HT-29 (cell line): ENCODE measurements at places on chromosomes 3 and 15. TPM values are rescaled to one million over a fixed set of nuclear protein-coding genes. Genes with fewer than 3 reads are reported as not detected.

REC114 gene
- total RNA-seq: not detected in 2 replicates

CCR1 gene
- total RNA-seq: not detected in 2 replicates

GRCh38 chr15:36965570-36966342 lies 134.6 kb downstream of the MEIS2 start:
- DNase-seq: no peak

- peak; percentile 64 for DNase-seq
Measured at GRCh38 chr15:88476635-88477060, 9.1 kb downstream of the MRPS11 start.

DNA sequence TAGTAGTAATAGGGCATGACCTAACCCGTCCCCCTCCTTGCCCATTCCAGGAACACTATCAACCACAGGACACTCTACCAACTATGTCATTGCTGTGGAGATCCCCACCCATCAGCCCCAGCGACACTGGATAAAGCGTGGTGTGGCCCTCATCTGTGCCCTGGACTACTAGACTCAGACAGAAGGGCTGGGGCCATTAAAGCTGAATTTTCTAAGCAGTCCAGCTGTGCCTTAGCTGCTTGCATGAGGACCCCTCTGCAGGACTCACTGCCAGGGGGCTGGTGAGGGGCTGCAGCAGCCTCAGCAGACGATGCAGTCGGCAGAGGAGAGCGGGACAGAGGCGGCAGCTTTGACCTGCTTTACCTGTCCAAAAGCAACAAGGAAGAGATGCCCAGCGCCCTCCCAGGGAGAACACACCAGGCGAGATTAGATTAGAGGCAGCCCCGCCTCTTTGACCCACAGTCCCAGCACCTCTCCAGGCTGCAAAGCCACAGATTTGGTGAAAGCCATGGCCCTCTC lies 44.6 kb downstream of the SEMA3G start:
- no peak for DNase-seq

- DNase-seq: no peak
Measured at GRCh38 chr3:101938262-101938847, 89.0 kb downstream of the NFKBIZ start.

DNA sequence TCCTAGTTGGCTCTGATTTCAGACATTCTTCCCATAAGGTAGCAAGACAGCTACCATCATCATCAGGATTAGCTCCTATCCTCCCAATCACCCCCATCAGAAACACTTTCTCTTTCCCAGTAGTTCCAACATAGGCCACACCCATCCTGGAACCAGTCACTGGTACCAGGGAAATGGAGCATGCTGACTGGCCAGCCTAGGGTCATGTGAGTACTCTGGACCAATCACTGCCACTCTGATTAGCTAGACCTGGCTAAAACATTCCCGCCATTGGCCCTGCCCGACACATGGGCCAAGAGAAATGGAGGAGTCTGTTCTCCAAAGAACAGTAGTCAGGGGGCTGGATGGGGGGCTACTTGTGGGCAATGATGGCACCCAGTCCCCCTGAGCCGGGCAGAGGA lies 12.4 kb downstream of the EFCC1 start:
- DNase-seq: peak; percentile 23

DNA sequence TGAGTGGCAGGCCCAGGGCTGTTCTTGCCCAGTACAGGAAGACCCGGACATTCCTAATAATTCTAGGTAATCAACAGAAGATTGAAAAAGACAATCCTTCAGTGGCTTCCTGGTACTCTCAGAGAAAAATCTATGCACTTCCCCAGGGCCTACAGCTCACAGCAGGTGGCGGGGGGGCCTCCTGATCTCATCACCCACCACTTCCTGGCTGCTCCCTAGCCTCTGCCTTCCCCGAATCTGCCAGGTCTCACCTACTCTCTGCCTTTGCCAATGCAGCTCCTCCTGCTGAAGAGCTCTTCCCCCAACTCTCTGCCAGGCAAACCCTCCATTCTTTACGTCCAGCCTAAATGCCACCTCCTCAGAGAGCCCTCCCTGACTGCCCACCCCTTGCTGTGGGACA lies 37.5 kb downstream of the EHD4 start:
- peak; percentile 78 for DNase-seq

- DNase-seq: no peak
Measured at GRCh38 chr3:62110443-62111225, 262.7 kb downstream of the FEZF2 start.
